Amniotic stem cell (primary cell): ENCODE measurements at places on chromosomes 12 and 14.

GRCh38 chr12:34397591-34398365 lies 375.5 kb downstream of the ALG10 start:
- DNase-seq, result no peak

- no peak for DNase-seq
Measured at GRCh38 chr12:33357181-33357580, 82.4 kb downstream of the SYT10 start.

GRCh38 chr12:78359520-78359919 lies 505.1 kb upstream of the SYT1 start:
- DNase-seq, result no peak

DNA sequence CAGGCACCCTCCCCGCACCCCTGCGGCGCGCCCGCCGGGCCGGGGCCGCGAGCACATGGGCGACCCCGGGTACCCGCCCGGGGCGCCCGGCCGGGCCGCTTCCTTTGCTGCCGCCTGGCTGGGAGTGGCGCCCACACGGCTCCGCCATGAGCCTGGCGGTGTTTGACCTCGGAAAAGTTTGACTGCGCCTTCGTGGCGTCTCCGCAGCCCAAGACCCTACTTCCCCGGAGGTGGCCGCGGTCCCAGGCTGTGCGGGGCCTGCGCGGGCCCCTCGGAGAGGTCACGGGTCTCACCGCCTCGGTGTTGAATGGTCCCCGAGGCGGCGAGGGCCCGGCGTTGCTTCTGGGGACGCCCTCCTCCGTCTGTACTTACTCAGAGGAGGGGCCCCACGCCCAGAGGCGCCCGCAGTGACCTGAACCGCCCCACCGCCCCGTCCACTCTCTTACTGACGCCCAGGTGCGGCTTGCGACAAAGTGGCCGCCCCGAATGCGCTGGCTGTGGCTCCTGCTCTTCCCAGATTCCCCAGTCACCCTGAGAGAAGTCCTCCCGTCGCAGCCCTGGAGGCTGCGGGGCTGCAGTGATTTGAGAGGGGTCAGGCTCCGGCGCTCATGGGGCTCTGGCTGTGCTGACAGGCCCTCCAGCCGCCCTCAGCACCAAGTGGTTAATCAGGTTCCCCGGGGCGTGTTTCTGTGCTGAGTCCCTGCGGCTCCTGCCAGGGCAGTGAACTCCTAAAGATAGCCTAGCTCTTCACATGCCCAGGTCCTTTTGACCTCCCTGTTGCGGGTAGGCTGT lies 5.8 kb downstream of the KMT5A start:
- no peak for DNase-seq

DNA sequence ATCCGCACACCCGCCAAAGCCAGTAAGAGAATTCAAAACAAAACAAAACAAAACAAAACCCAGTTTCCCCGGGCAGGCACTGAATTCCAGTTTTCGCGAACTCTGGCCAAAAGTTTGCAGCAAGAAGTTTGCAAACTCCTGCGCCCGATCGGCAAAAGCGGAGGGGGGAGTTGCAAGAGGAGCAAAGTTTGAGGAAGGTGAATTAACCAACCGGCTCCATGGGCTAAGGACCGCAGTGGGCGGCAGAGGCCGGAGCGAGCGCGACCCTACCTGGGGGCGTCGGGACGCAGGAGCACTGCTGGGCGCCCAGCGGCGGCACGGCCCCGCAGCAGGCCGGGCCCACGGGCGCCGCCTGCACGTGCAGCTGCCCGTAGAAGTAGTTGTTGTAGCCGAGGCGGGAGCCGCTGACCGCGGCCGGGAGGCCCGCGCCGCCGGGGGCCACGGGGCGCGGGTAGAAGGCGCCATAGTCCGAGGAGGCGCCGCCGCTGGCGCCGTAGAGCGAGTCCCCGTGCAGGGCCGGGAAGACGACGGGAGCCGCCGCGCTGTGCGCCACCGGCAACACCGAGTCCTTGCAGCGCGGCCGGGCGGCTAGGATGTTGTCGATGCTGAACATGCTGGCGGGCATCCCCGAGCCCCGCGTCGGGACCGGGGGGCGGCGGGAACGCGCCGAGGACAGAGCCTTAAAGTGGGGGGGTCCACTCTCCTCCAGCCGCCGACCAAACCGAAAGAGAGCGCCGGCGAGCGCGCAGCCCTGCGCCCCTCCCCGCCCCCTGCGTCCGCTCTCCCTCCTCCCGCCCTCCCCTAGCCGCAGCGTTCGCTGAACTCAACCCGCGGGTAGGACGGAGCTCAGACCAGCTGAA lies at the start of gene GSC:
Gene GSC, minus strand, starts transcription at position 723 of the 860 bp plus-strand sequence. Its CDS starts 98 bp downstream, at position 625.
- DNase-seq, result peak; percentile 38

- no peak for DNase-seq
Measured at GRCh38 chr12:1855241-1855640, 34.9 kb downstream of the LRTM2 start.

GRCh38 chr12:5872745-5873144 lies 72.3 kb downstream of the ANO2 start:
- DNase-seq, result no peak

- DNase-seq, result no peak
Measured at GRCh38 chr12:41972196-41972595, 172.5 kb downstream of the GXYLT1 start.

DNA sequence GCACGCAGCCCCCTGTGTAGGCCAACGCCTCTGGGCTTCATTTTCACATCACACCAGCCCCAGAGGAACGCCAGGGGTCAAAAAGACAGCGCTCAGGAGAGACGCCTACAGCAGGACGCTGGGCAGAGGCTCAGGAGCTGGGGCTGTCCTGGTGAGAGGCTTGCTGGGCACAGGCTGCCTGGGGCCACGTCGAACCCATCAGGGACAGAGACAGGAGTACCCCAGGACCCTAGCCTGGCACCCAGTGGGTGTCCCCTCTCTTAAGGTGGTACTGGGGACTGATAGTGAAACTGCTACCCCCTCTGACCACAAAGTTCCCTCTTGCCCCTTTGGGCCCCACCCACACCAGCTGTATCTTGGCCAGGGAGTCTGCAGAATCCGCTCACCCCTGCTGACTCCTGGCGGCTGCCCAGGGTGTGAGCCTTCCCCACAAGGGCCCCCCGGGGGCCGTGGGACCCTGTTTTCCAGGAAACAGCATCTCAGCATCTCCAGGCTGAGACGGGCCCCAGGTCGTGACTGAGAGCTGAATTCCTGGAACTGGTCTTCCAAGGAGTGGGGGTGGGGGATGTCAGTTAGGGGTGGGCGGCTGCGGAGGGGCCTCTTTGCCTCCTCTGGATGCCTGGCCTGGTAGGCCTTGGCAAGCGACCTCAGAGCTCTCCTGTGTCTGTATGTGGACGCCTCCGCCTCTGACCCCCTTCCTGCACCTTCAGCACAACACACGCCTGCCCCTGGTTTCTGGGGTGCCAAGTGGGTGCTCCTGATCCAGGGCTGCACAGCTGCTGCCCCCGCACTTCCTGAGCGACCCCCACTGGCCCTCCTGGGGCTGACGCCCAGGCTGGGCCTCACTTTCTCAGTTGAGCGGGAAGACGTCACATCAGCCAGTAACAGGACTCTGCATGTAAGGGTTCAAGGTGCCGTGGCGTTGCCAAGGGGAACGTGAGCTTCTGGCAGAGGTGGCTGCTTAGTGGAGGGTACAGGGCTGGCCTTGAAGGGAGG lies 321.9 kb upstream of the RTL1 start:
- DNase-seq, result no peak

DNA sequence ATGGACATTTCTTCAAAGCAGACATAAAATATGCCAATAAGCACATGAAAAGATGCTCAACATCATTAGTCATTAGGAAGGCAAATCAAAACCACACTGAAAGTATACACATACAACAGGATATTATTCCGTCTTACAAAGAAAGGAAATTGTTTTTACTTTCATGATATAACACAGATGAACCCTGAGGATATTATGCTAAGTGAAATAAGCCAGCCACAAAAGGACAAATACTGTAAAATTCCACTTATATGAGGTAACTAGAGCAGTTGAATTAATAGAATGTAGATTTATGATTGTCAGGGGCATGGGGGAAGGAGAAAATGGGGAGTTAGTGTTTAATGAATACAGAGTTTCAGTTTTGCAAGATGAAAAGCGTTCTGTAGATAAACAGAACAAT lies 4.2 kb downstream of the ACYP1 start:
- DNase-seq, result no peak

DNA sequence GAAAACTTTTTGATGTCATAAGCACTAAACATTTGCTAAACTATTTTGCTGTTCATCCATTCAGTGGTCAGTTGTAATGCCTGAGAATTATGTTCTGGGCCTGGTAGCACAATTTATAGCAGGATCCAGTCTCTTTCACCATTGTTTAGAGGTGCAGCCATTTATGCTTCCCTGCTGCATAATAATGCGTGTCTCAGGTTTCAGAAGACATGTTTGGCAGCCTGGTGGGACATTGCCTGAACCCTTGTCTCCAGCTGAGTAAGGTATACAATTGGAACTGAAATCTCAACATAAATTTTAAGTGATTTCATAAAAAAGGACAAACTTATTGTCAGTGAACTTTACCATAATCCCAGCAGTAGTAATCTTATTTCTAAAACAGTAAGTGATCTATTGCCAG lies 94.8 kb downstream of the POLR3B start:
- no peak for DNase-seq

GRCh38 chr12:39378341-39378740 lies 64.6 kb downstream of the KIF21A start:
- DNase-seq, result no peak

- no peak for DNase-seq
Measured at GRCh38 chr12:110619534-110619953, 5.6 kb downstream of the TCTN1 start.

DNA sequence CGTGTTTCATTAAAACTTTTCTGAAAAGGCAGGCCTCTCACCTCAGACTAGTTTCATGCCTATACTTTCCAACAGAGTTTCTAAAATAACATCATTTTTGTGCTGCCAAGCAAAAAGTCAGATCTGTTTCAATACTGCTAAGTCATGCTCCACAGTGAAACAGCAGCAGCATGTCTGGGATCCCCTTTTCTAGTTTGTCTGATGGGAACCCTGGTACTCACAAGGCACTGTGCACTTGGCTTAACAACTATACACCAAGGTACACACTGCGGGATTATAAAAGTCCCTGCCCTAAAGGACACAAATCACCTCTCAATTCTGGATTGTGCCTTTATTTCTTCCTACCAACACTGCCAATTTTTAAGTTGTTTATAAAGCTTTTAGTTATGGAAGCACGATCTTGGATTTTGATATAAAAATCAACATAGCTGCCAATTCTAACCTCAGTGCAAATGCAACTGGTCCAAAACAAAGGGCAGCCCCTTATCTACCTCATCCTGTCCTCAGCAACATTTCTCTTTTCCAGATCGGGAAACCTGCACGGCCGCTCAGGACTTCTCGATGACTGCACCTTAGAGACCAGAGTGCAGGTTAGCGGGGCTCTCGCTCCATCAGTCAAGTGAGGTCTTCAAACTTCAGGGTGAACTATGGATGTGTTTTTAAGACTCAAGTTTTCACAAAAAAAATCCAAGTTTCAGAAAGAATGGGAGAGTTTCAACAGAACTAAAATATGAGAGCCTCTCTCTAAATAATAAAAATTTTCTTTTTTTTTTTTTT lies 1.7 kb upstream of the EIF5 start:
- no peak for DNase-seq

DNA sequence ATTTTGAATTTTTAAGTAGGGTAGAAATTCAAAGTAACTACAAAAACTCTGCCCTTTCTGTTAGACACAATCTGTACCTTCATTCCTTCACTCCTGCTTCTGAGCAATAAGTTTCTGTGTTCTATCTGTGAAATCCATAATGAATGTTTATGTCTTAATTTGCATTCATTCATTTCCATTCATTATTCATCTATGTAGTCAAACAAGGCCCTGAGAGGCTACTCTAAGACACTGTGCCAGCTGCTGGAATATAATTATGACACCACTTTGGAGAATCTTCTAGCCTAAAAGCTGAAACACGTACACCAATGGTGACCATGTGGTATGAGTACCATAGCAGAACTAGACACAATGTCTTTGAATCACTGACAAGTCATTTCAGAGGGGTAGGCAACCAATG lies 199.9 kb upstream of the FAR2 start:
- no peak for DNase-seq

GRCh38 chr14:74080820-74081460 lies 3.3 kb downstream of the ALDH6A1 start:
- DNase-seq, result no peak

DNA sequence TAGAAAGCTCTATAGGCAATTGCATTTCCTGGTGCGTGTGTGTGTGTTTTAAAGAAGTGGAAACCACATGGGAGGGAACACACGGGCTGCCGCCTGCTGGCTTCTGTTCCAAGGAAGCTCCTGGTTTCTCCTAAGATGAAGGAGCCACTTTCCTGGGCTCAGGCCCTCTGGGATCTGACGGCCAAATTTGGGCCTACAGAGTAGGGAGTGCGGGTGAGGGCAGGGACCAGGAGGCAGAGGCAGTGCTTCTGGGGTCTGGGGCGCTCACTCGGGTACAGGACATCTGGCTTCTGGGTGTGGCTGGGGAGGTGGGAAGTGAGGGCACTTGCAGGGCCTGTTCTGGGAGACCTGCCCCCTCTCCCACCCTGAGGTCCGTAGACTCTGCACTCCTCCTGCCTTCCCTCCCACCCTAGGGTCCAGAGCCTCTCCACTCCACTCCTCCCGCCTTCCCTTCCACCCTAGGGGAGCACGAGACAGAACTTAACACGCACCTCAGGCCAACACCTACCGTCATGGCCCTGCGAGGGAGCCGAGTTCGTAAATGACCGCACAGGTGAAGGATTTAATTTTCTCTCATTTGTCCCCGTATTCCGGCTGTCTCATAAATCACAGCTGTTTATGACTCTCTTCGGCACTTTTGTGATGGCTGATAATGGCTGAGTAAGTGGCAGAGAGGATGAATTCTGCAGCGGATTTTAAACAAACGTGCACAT lies 127.7 kb downstream of the KIF26A start:
- DNase-seq, result no peak

DNA sequence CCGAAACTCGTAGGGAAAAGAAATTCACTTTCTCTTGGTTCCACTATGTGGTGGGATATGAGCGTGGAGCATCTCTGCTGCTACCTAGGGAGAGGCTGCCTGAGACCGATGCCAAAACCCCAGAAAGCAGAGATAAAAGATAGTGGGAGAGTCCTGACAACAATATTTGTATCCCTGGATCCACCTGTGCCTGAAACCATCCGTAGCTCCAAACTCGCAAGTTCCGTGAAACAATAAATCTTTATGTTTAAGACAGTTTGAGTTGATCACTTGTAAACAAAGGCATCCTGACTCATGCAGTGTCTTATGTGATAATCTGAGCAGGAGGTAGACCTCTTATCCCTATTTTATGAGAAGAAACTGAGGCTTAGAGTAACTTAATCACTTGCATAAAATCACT lies 2.9 kb downstream of the MAP1LC3B2 start:
- DNase-seq, result no peak

GRCh38 chr12:25806271-25806670 lies 152.2 kb upstream of the RASSF8 start:
- no peak for DNase-seq
